ENCODE measurements at places on chromosomes 16 and 17.
A peak's percentile ranks its signal among the peaks of the same experiment; 100 is the strongest.

DNA sequence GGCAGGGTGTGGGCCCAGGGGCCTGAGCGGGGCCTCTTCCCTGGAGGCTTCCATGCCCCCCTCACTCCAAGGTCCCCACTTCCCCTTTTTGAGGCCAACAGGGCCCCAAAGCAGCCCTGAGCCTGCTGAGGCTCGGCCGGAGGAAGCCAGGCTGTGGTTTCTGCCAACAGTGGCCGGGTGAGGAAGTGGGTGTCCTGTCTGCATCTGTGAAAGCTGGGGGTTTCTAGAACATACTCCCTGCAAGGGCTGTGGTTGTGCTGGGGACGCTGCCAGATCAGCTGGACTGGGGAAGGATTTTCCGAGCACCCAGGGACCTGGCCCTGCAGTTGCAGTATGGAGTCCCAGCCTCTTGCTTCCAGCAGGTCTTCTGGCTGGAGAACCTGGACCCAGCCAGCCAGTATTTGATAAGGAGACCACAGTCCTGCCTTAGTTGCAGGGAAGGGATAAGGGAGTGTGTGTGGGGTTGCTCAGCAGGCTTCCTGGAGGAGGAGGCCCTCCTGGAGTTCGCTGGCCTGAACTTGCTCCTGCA is 15.7 kb downstream of the ADCY7 start:
- peak; percentile 54 for DNase-seq

DNA sequence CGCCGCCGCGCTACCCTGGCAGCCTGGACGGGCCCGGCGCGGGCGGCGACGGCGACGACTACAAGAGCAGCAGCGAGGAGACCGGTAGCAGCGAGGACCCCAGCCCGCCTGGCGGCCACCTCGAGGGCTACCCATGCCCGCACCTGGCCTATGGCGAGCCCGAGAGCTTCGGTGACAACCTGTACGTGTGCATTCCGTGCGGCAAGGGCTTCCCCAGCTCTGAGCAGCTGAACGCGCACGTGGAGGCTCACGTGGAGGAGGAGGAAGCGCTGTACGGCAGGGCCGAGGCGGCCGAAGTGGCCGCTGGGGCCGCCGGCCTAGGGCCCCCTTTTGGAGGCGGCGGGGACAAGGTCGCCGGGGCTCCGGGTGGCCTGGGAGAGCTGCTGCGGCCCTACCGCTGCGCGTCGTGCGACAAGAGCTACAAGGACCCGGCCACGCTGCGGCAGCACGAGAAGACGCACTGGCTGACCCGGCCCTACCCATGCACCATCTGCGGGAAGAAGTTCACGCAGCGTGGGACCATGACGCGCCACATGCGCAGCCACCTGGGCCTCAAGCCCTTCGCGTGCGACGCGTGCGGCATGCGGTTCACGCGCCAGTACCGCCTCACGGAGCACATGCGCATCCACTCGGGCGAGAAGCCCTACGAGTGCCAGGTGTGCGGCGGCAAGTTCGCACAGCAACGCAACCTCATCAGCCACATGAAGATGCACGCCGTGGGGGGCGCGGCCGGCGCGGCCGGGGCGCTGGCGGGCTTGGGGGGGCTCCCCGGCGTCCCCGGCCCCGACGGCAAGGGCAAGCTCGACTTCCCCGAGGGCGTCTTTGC is 3.1 kb downstream of the HIC1 start:
- DNase-seq, result peak; percentile 59

- DNase-seq, result no peak
These were observed 77.7 kb downstream of the KLHDC4 start for GRCh38 chr16:87687998-87688529.

DNA sequence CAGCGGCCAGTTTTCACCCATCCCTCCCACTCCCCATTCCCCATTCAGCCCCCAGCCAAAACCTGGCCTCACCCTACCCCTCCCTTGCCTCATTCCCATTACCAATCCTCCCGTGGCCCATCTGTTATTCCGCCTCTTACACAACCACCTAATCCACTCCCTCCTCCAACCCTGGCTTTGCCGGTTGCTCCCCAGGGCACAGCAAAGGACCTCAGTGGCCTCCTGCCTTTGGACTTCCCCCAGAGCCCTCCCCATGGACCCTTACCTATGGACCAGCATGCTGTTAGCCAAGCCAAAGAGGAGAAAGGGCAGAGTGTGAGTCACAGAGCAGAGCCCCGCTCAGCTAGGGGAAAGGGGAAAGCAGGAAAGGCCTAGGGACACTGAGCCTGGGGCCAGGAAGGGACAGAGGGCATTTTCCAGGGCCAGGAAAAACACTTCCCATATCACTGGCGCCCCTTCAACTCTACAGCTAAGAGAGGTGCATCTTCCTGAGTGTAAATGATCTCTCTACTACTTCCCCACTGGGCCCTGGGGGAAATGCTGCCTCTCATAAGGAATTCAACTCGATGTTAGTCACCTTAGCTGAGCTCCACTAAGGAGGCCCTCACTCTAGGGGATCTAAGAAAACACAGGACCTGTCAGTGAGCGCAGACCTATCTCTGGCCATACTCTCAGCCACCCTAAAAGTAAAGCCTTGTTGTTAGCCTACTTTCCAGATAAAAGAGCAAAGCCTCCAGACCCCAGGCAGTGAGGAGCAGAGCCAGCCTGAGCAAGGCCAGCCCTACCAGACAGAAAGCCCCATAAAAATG is 10.6 kb downstream of the PEMT start:
- DNase-seq, result peak; percentile 9

DNA sequence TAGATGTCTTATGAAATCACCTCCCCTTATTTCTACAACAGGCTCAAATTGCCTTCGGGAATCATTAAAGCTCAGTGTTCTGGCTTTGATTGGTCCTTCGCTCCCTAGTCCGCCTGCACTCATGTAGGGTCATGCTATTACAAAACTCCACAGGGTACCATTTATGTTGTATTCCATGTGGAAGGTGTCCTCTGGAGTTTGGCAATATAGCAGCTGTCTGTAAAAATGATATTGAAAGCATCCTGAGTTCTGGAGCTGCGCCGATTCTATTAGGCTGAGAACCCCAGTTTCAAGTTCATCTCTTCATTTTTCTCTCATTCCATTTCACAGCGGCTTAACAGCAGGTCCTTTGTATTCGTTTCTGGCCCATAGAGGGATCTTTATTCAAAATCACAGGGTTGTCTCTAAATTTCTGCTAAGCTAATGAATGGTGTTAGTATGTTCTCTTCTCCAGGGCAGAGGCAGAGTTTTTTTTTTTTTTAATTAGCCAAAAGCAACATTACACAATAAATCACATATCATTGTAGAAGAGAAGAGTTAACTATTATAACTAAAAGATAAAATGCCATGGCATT is 71.9 kb upstream of the TEKT1 start:
- no peak for DNase-seq

DNA sequence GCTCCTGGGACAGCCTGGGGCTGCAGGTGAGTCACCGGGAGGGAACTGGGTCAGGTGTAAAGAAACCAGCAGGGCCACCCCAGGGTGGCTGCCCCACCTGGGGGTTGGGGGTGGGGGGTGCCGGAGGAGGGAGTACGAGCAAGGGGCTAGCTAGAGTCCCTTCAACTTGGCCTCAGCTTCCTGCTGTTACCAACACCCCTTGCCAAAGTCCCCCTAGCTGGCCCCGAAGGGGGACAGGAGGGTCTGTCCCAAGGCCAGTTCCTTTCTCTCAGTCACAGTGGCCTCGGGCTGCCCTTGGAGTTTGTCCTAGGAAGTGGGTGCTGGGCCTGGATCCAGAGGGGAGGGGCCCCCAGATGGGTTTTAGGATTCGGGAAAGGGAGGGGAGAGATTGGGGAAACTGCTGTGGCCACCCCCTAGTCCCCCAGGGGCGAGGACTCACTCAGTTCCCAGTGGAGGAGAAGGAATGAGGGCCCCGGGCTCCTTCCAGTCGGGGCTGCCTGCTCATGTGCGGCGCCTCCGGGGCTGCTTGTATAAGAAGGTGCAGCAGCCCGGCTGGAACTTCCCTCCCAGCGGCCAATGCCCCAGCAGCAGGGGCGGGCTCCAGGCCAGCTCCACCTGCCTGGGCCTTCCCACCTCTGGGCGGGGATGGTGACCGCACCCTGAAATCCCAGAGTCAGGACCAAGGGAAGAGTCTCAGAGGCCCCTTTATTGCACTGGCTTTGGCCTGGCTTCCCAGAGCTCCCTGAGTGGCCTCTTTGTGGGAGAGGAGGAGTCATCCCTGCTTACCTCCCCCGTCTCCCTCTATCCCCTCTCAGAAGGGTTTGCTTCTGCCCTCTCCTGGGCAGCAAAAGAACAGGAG is 7.3 kb downstream of the ARHGAP27 start:
- peak; percentile 81 for DNase-seq

GRCh38 chr16:59574296-59574695 is 840.2 kb upstream of the GOT2 start:
- DNase-seq, result no peak

GRCh38 chr17:77464988-77465357 is 324.2 kb downstream of the SEC14L1 start:
- no peak for DNase-seq

Data from fibroblast of pulmonary artery (primary cell).